ENCODE measurements at places on chromosomes 1 and 21. TPM values are rescaled to one million over a fixed set of nuclear protein-coding genes. Genes with fewer than 3 reads are reported as not detected.

The IGSF21 gene
- polyA plus RNA-seq: not detected

The MAP1LC3C gene
- 0.20 TPM for polyA plus RNA-seq

The FAM72A gene
- polyA plus RNA-seq: 8.8 TPM

The CD2 gene
- polyA plus RNA-seq: not detected

The SLC6A9 gene
- polyA plus RNA-seq: 3.6 TPM

The DDR2 gene
- polyA plus RNA-seq: 55.4 TPM

The LAMC1 gene
- polyA plus RNA-seq: 101 TPM

The NR5A2 gene
- not detected for polyA plus RNA-seq

The DIRAS3 gene
- 16.6 TPM for polyA plus RNA-seq

The TPTE gene
- polyA plus RNA-seq: not detected

The NGF gene
- 75.8 TPM for polyA plus RNA-seq

The RPL5 gene
- 2,038 TPM for polyA plus RNA-seq

The GFI1 gene
- 0.19 TPM for polyA plus RNA-seq

The IGFN1 gene
- polyA plus RNA-seq: 0.18 TPM

The TMEM240 gene
- 8.1 TPM for polyA plus RNA-seq

The LMX1A gene
- not detected for polyA plus RNA-seq

The GJB4 gene
- not detected for polyA plus RNA-seq

The DENND4B gene
- 27.3 TPM for polyA plus RNA-seq

The LPAR3 gene
- 0.08 TPM for polyA plus RNA-seq

The KCNA3 gene
- polyA plus RNA-seq: not detected

The ANXA9 gene
- polyA plus RNA-seq: 0.07 TPM

The CDA gene
- polyA plus RNA-seq: 0.11 TPM
